ENCODE measurements at places on chromosomes 11 and 22.

DNA sequence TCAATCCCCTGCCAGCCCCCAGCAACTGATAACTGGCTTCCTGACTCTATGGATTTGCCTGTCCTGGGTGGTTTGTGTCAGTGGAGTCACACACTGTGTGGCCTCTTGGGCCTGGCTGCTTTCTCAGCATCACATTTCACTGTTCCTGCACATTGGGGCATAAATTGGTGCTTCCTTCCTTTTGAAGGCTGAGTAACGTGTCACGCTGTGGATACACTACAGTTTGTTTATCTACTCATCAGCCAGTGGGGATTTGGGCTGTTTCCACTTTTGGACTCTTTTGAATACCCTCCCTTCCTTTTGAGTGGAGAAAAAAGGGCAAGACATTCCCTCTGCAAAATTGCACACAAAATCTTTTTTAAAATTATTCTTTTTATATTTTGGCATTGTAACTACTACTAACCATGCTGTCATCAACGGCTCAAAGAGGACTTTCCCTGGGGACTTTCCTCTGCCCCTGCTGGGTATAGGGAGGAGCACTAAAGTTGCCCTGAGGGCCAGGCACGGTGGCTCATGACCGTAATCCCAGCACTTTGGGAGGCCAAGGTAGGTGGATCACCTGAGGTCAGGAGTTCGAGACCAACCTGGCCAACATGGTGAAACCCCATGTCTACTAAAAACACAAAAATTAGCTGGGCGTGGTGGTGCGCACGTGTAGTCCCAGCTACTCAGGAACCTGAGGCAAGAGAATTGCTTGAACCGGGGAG lies 7.8 kb upstream of the CELSR1 start:
- DNase-seq: no peak

DNA sequence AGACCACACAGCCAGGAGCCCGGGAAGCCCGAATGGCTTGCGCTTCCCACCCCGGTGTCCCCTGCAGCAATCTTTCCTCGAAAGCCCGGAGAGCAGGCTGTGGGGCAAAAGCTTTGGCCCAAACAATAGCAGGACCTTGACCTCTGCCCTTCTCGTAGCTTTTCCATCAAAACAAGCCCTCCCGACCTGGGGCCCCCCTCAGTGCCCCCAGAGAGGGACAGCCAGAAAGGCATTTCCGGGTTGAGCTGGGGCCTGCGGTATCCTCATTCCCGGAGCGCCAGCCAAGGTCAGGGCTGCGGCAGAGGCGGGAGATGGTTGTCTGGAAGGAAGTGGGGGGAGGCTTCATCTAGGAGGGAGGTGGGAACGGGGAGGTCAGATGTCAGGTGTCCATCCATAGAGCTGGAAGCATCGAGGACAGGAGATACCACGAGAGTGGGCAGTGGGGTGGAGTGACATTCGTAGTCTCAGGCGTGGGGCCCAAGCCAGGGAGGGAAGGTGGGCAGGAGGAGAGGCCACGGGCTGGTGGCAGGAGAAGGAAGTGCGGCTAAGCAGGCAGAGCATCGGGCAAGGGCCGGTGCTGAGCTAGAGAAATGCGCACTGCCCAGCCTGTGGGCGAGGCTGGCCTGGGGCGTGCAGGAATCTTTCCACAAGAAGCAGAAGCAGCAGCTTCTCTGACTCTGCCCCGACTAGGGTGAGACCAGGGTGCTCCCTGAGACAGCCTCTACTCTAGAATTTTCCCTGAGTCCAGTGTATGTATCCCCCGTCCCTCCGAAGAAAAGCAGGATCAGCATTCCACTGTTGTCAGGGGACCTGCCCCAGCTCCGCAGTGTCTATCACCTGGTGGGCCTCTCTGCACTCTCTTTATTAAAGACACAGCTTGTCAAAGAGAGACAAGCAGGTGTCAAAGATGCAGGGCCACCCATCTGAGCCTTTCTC lies 14.3 kb downstream of the PDGFB start:
- no peak for DNase-seq

DNA sequence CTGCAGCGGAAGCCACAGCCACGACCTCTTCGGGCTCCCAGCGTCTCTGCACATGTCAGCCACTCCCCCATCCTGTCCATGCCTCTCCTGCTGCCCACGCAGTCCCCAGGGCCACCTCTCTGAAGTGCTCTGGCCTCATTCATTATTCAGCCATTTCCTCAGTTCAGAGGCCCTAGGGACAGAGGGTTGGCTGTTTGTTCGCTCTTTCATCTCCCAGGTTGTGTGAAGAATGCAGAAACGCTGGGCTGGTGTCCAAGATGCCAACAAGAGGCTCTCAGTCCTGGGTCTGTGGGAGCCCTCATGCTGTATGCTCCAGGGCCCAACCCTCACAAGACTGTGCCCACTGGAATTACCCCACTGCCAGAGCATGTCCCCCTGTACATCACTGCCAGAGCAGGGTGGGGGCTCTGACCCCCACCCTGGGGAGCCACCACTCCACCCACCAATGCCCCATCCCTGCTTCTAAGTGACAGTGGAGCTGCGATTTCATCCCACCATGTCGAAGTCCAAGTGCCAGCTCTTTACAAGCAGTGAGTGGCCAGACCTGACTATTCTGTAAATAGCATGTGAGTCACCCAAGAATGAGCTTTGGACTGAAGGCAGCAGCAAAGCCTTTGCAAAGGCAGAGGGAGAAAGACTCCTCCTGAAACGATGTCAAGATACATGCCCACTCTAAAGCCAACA lies 209.6 kb downstream of the BUD13 start:
- no peak for DNase-seq

DNA sequence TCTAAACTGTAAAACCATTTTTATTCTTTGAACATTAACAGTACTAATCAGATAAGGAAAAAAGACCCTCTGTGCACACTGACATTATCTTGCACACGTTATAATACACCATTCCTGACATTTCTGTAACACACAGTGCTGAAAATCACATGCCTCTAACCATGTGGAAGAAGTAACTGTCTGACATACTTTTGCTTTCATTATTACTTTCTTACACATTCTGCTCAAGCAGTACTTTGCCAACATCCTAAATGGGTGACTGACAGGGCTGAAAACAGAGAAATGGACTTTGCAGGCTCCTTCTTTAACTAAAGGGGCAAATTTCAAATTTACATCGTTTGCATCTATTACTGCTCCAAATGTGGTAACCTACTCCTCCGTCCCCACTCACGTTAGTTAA lies 22.8 kb upstream of the TP53AIP1 start:
- no peak for DNase-seq

- no peak for DNase-seq
These were observed 171.0 kb downstream of the BCR start for GRCh38 chr22:23351321-23351720.

DNA sequence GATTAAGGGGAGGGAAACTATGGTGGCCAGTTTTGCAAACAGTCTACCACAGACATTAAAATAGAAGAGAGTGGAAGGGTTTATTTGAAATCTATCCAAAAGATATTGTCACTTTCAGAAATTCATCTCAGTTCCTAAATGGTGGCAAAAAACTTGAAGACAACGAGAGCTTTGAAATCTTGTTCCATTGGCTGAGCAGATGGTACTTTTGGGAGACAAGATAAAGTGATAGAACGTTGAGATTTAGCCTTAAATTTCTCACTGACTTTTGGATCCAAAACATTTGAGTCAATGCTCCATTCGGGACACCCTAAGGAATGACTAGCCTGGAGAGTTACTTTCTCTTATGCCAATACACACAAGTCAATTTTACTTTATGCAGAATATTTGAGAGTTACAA lies 319.1 kb upstream of the LARGE1 start:
- no peak for DNase-seq

GRCh38 chr22:37746366-37747079 lies 49.7 kb downstream of the TRIOBP start:
- no peak for DNase-seq

DNA sequence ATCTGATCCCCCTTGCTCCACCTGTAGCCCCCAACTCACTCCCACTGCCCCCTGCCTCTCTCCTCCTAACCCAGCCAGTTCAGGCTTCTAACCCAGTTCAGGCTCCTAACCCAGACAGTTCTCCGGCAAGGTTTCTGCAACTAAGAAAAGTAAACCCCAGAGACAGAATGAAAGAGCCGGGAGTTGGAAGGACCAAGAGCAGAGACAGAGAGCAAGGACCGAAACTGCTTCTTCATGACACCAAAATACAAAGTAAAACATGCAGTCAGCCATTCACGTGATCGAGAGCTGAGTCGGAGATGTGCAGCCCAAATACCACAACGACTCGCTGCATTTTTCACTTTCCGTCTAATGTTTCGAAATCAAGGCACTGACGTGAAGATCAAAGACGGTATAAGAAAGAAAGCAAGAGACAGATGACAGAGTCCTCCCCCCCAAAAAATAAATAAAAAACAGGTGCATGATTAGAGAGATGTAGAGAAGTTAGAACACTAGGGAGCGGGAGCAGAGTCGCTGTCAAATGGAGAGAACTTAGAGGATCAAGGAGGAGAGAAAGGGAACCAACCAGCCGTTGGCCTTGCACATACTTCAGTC lies 884 bp downstream of the IL10RA start:
- no peak for DNase-seq

- DNase-seq: no peak
These were observed 24.0 kb downstream of the TPST2 start for GRCh38 chr22:26565889-26566288.

- DNase-seq: no peak
These were observed 32.1 kb upstream of the PRODH start for GRCh38 chr22:18968011-18968749.

DNA sequence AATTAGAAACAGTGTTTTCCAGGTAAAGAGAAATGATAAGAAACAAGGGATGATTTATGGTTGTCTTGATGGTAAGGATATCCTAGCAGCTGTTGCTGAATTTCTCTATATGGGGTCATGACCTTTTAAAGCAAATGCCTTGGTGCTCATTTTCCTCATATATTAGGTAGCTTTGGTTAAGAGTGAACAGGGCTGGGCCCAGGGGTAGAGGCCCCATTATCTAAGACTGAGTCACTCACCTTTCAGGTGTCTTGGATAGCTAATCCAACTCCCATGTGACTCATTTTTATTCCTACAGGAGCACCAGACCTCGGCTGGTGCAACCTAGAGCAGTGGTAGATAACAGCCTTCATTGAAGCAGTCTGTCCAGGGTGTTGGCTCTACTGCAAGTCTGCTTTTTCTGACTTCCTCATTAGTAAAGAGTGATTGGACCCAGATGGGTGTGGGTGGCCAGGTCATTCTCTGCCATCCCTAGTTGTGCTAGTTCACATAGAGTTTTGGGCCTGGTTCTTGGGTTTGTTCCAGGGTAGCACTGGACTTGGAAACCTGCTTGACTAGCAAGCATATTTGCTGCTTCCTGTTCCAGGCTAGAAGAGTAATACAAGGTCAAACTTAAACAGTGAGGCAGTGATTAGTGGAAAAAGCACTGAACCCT lies 37.4 kb downstream of the CTNND1 start:
- no peak for DNase-seq

GRCh38 chr22:50456026-50456425 lies 18.8 kb downstream of the SBF1 start:
- DNase-seq: no peak
